ENCODE measurements at places on chromosomes 6 and 20. TPM values are rescaled to one million over a fixed set of nuclear protein-coding genes. Genes with fewer than 3 reads are reported as not detected.

- DNase-seq = no peak
Measured at GRCh38 chr6:39577446-39578165, 147.6 kb downstream of the KIF6 start.

DNA sequence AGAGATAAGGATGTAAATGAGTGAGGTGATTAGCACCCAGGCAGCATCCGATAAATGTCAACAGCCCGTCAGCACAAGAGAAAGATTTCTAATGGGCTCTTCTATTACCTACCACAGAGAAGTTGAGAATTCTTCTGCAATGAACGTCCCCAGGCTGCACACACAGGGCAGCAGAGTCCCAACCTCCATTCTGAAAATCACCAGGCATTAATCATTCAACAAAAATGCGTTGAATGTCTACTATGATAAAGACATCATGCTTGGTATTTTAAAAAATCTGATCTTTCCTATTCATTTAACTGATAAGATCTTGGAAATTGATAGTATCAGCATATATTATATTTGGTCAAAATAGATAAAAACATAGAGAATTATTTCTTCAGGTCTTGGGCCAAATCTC is 59.5 kb upstream of the VGLL2 start:
- no peak for DNase-seq

- DNase-seq = no peak
Measured at GRCh38 chr6:117483645-117484016, 1.2 kb downstream of the DCBLD1 start.

GRCh38 chr6:34602318-34603111 is 46.4 kb upstream of the SPDEF start:
- DNase-seq = no peak

DNA sequence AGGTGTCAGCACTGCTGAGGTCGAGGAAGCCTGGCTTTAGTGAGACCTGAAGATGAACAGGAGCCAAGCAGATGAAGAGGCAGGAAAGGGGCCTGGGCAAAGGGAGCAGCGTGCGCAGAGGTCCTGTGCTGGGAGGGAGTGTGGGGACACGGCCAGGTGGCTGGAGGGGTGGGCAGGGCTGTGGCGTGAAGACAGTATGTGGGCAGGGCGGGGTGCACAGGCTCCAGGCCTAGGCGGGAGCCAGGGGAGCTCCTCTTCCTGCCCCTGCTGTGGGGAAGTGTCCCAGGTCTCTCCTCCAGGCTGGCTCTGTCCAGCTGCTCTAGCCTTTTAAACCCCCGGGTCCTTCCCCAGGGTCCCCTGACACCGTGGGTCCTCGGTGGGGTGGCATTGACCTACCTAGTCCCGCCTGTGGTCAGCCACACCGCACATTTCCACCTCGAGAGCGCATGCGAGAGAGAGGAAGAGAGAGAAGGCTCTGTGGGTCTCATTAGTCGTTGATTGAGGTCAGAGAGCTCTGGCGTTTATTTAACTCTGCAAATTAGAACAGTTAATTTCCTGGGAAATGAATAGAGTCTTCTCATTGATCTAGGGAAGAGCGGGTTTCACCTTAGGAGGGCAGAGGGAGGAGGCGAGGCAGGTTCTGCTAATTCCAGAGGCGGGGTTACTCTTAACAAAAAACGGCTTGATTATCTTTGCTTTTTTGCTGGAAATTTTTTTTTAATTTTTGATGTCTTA is 68.8 kb downstream of the CDH4 start:
- no peak for DNase-seq

- no peak for DNase-seq
Measured at GRCh38 chr6:88381289-88381642, 215.1 kb upstream of the CNR1 start.

DNA sequence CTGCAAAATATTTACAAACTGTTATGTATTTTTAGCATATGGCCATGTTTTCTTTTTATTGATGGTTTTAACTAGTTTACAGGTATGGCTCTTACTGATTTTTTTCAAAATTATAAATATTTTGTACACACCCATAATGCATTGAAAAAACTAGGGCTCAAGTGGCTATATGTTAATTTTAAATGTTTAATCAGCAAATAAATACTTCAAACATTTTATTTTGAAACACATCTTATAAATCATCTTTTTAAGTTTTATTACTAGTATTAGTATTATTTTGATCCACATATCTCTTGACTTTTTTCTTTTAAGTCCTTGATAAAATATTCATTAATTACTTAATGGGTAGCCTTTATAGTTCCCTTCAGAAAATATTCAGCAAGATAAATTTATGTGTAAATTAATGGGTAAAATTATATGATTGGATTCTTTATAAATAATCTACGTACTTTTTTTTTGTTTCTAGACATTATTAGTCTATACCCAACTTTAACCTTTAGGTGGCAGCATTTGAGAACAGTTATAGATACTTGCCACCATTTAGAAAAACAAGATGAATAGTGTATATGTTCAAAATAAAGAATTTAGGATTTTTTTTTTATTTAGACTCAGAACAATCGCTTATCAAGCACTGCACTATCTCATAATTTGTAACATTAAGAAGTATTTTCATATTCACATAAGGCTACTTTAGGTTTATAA is 241.9 kb downstream of the ADGRB3 start:
- no peak for DNase-seq

- peak; percentile 10 for DNase-seq
Measured at GRCh38 chr6:56594699-56595098, 48.0 kb downstream of the DST start.

DNA sequence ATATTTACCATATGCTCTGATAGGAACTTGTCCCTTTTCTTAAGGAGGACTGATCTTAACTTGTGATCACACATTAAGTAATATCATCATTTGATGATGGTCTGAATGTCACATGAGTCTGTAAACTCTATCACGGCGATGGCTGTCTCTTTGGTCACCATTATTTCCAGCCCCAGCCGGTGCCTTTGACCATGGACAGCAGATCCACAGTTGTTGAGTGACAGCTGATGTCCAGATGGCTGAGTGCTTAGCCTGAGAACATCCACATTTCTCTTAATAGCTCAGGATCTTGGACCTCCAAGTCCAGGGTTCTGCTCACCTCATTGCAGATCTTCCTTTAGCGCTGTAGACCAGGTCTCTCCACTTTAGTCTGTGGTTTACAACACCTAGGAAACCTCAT is 171.0 kb downstream of the TBC1D7 start:
- no peak for DNase-seq

DNA sequence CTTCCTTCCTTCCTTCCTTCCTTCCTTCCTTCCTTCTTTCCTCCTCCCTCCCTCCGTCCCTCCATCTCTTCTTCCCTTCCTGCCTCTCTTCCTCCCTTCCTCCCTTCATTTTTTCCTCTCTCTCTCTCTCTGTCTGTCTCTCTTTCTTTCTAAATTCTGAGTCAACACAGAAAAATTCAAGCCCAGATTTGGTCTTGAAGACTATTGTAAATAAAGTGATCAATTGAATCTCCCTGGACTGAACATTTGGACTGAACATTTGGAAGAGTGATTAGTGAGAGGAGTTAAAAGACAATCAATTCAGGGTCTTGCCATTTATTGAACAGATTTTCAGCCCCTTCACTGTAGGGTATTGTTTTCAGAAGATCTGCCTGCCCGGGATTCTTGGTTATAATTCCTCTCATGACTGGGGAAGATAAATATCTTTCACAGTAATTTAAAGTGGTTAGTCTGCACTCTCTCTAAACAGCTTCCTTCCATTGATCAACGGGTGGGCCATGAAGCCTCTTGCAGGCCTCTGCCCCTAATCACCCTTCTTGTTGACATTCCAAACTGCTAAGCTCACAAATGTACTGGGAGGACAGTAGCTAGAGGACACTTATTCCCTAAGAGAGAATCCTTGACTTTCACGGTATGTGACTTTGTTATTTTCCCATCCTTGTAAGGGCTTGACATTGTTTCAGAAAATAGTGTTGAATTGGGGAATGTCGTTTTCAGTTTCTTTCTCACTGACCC is 101.7 kb upstream of the BMP2 start:
- DNase-seq = no peak

DNA sequence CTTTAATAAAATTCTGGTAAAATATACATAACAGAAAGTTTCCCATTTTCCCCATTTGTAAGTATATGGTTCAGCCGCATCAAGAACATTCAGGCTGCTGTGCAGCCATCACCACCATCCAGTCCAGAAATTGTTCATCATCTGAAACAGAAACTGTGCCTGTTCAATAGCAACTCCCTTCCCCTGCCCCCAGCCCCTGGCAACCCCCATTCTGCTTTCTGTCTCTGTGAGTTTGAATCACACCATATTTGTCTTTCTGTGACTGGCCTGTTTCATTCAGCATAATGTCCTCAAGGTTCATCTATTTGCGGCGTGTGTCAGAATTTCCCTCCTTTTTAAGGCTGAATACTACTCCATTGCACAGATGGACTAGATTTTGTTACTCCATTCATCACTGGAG is 19.1 kb downstream of the VSTM2L start:
- no peak for DNase-seq

SGK2 gene
- 0.35 TPM for total RNA-seq

POU5F1 gene
- not detected for total RNA-seq

SLC24A3 gene
- total RNA-seq = not detected

ADGRF4 gene
- total RNA-seq = not detected

UST gene
- total RNA-seq = 0.81 TPM

C6orf132 gene
- total RNA-seq = 0.71 TPM
